ENCODE measurements at places on chromosomes 7 and 10.

- no peak for DNase-seq
These were observed 48.4 kb upstream of the FZD8 start for GRCh38 chr10:35690534-35690933.

GRCh38 chr10:129850790-129851189, 113.3 kb downstream of the EBF3 start:
- no peak for DNase-seq

GRCh38 chr10:110495731-110496552, 1.8 kb upstream of the DUSP5 start:
- DNase-seq, result no peak

DNA sequence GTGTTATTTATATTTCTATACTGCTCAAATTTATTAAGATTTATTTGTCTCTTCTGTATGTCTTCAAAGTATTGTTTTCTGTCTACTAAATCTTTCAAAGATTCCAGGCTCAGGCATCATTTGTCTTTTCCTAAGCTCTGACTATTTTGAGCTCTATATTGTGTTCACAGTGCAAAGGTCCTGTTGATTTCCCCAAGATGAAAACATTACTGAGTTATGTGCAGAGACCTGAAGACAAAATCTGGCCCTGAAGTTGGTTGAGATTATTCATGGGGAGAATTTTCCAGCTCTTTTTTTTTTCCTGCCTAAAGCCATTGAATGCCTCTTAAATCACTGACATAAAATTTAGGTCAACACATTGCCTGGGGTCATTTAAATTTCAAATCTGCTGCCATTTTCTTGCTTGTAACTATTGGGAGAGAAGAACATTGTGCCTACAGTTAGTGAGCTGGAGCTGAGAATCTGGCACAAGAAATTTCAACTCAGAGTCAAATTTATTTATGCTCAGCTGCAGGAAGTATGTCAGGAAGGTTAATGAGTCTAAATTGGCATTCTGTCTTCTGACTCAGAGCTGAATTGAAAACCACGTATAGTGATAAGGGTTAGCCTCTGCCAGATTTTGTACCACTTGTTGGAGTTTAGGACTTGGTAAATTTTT, 31.6 kb downstream of the CSTF2T start:
- no peak for DNase-seq

GRCh38 chr10:109902992-109903947, 20.0 kb downstream of the XPNPEP1 start:
- DNase-seq, result peak; percentile 11

- peak; percentile 84 for DNase-seq
These were observed 507.4 kb upstream of the PODXL start for GRCh38 chr7:132063800-132064199.

DNA sequence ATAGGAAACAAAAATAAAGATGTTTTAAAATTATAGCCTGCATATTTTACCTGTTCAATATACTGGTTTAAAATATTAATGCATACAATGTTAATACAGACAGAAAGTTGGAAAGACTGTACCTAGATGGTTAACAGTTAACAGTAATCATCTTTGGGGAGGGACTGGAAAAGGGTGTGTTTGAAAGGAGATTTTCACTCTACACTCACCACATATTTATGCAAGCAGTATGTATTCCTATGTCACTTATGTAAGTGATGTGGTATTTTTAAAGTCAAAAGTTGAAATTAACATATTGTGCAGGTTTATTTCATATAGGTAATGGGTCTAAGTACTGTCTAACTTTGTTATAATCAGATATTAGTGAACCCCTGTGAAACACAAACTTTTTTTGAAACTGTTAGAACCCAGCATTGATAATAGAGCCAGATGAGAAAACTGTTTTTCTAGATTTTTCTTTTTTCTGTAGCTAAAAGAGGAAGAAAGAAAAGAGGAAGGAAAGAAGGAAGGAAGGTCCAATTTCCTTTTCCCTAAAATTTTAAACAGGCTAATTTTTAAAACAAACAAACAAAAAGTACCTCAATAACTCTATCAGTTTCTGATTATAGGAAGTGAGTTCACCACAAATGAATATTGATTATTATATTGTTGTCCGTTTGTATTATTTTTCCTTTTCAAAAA, 9.0 kb upstream of the STARD3NL start:
- no peak for DNase-seq

DNA sequence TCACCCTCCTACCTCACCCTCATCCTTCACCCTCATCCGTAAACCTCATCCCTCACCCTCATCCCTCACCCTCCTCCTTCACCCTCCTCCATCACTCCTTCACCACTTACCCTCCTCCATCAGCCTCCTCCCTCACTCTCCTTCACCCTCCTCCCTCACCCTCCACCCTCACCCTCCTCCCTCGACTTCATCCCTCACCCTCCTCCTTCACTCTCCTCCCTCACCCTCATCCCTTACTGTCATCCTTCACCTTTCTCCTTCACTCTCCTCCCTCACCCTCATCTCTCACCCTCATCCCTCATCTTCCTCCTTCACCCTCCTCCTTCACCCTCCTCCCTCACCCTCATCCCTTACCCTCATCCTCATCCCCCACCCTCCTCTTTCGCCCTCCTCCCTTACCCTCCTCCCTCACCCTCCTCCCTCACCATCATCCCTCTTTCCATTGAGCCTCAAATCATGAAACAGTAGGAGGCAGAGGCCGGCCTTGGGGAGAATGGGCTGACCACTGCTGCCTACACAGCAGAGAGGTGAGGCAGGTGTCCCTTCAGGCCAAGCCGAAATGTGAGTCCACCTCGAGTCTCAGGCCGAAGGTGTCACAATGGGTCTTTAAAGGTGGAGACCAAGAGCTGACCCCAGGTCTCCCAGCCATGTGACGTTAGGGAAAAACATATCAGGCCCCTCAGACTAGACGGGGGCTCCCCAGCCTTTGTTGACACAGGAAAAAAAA, 53.0 kb downstream of the PDGFA start:
- DNase-seq, result no peak

- DNase-seq, result no peak
These were observed 83.1 kb downstream of the ITIH5 start for GRCh38 chr10:7583626-7584025.

- DNase-seq, result no peak
These were observed 13.0 kb upstream of the SCART1 start for GRCh38 chr10:133440633-133441285.

GRCh38 chr7:98137826-98138151, 31.1 kb downstream of the LMTK2 start:
- DNase-seq, result no peak

- no peak for DNase-seq
These were observed 6.3 kb upstream of the SNX13 start for GRCh38 chr7:17946591-17946990.
